ENCODE measurements at places on chromosomes 1 and 21.
A peak's percentile ranks its signal among the peaks of the same experiment; 100 is the strongest.

DNA sequence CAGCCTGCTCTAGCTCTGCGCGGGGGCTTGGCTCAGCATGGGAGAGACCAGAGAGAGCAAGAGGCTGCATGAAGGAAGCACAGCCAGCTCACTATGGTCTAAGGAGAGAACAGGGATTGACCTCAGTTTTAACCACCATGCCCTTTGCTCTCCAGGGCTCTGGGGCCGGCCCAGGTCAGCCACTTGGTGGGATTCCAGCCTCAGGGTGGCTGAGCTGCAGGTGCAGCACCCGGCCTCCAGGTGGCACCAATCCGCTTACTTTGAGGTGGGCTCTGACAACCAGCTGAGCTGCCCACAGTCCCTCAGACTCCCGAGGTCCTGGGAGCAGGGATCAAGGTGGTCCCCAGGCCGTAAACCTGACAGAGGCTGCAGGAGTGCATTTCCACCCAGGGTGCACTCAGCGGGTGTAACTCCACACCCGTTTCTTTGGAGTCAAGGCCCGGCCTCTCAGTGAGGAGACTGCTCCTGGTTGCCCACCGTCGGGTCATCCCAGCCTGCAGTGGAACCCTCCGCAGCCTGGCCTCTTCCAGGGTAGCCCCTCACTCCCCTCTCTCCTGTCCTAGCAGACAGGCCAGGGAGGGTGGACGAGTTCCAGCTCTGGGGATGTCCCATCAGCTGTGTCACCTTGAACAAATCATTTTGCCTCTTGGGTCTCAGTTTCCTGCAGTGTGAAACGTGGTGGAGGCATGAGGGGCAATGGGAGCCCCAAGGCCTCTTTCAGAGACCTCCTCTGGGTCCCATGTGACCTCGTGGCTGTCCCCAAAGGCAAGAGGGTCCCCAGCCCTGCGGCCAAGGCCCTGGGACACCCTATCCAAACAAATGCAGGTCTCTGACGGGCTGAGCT lies 607 bp upstream of the LGR6 start:
- peak; percentile 18 for DNase-seq

DNA sequence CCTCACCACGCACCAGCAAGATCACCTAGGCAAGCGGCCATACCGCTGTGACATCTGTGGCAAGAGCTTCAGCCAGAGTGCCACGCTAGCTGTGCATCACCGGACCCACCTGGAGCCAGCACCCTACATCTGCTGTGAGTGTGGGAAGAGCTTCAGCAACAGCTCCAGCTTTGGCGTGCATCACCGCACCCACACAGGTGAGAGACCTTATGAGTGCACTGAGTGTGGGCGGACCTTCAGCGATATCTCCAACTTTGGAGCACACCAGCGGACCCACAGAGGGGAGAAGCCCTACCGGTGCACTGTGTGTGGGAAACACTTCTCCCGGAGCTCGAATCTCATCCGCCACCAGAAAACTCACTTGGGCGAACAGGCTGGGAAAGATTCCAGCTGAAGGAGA lies 5.0 kb downstream of the ZNF691 start:
- DNase-seq = no peak

GRCh38 chr1:65319141-65319540 lies 9.8 kb downstream of the DNAJC6 start:
- no peak for DNase-seq

DNA sequence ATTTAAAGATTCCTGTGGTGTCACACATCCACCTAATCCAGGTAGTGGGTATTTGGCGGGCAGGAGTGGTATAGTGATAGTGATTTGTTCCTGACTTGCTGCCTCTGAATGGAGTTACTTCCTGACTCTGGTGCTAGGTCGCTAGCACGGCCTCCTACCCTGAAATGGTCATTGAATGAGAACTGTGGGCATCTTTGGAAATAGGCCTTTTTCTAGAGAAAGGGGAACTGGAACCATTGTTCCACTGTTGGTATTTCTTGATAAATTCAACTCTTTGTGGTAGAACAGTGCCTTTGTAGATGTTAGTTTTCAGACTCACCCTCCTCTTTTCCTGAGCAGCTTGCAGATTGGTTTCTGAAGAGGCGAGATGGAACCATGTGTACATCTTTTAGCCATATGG lies 1.5 kb downstream of the QSOX1 start:
- DNase-seq = no peak

DNA sequence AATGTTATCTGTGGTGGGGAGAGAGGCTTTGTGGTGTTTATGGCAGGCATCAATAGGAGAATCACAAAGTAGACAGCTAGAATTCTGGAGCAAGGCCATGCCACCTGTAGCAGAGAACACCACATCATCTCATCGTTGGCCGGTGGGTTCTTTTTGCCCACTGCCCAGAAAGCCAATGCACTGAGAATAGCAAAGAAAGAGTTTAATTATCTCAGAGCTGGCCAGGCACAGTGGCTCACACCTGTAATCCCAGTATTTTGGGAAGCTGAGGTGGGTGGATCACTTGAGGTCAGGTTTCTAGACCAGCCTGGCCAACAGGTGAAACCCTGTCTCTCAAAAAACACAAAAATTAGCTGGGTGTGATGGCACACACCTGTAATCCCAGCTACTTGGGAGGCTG lies 99.2 kb upstream of the COG2 start:
- DNase-seq = no peak

GRCh38 chr1:208190784-208191183 lies 53.4 kb downstream of the PLXNA2 start:
- DNase-seq = no peak

DNA sequence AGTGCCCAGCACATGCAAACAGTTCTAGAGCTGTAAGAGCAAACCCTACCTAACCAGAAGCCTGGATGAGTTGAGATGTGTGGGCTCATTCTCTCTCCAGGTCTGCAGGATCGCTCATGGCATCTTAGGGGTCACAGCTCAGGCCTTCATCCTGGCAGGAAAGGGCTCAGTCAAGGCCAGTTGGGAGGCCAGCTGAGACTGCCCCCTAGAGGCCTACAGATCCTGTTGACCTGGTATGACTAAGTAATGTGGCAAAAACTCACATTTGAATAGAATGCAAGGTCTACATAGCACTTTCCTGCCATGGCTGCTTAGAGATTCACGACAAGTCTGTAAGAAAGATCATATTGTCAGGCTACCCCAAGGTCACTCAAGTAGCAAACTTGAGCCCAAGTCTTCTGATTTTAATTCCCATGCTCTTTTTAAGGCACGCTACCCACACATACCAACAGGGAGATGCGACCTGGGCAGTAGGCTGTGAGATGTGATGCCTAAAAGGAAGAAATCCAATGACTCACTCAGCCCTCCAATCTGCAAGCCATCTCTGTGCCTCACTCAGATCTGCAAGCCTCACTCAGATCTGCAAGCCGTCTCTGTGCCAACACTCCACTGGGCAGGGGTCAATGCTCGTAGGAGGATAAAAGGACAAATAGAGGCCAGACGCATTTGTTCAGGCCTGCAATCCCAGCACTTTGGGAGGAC lies 5.1 kb upstream of the CAPN8 start:
- no peak for DNase-seq

DNA sequence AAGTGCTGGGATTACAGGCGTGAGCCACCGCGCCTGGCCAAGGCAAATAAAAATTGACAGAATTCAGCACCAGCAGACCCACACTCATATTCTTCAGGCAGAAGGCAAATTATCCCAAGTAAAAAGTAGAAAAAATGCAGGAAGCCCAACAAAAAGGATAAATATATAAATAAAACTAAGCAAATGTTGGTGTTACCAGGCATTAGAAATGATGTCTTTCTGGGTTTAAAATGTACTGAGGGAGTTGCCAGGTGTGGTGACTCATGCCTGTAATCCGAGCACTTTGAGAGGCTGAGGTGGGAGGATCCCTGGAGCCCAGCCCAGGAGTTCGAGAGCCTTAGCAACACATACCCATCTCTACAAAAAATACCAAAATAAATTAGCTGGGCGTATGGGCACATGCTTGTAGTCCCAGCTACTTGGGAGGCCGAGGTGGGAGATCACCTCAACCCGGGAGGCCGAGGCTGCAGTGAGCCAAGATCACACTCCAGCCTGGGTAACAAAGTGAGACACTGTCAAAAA lies 6.3 kb downstream of the INTS11 start:
- DNase-seq = no peak

GRCh38 chr1:205805082-205805711 lies 7.8 kb downstream of the SLC41A1 start:
- DNase-seq = peak; percentile 47

GRCh38 chr21:23478381-23478780 lies 2128.9 kb downstream of the MRPL39 start:
- DNase-seq = no peak

- DNase-seq = no peak
Measured at GRCh38 chr1:227883073-227883520, 64.6 kb downstream of the WNT9A start.

GRCh38 chr1:87186346-87186745 lies 142.3 kb upstream of the LMO4 start:
- no peak for DNase-seq

GRCh38 chr1:203547147-203547546 lies 53.2 kb downstream of the OPTC start:
- DNase-seq = no peak

DNA sequence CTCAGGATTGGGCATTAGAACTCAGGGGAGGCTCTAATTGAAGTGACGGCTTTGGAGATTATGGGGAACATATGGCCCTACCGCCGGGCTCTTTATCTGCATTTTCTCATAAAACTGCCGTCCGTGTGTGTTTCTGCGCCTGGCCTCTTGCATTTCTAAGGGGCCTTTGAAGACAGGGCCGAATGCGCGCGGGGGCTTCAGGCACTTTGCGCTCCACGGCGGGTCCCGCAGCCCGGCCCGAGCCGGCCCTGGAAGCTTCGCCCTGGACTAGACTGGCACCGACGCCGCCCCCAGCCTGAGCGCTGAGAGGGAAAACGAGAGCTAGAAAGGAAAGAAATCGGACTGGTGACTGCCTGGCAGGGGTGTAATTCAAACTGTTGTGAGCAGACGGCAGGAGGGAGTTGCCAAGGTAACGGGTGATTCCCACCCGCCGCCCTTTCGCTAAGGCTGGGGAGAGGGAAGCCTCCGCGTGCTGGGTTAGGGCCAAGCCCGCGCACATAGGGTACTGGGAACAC lies 120.7 kb downstream of the LMX1A start:
- DNase-seq = no peak

DNA sequence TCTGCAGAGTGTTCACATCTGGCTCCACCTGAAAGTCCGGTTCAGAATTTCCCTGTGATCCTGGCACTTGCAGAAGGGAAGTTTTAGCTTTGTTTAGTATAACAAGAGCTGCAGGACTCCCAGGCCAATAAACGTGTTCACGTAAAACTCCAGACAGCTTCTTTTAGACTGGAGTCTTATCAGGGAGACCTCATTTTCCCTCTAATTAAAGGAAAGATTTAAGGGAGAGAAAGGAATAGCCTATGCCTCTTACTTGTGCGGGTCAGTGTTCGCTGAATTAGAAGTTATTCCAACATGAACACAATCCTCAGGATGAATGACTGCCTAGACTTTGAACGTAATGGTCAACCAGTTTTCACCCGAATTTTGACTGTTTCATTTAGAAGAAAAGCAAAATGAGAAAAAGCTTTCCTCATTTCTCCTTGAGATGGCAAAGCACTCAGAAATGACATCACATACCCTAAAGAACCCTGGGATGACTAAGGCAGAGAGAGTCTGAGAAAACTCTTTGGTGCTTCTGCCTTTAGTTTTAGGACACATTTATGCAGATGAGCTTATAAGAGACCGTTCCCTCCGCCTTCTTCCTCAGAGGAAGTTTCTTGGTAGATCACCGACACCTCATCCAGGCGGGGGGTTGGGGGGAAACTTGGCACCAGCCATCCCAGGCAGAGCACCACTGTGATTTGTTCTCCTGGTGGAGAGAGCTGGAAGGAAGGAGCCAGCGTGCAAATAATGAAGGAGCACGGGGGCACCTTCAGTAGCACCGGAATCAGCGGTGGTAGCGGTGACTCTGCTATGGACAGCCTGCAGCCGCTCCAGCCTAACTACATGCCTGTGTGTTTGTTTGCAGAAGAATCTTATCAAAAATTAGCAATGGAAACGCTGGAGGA lies 202.1 kb upstream of the SGIP1 start:
- DNase-seq = no peak

DNA sequence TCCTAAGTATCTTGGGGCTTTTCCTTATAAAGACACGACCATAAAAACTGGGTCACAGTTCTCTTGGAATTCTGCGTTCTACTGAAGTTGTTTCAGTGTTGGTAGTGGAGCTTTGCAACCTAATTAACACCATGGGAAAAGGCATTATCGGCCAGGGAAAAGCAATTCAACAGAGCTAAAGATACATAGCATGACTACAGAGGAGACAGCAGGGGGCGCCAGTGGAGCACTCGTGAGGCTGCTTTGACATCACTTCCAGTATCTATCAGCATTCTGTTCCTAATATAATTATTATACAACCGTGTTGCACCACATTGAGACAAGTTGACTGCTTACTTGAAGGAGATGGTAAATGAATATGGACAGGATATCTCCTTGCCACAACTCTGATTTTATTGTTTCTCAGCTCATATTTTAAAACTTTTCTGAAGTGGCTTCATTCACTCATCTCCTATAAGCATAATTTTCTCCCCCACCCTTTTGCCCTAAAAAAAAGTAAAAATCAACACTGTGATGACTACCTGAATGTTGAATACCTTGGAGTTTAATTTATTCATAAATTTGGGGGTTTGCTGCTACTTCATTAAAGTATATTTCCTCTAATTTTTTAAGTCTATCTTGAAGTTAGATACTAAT lies 39.4 kb downstream of the ZP4 start:
- DNase-seq = no peak

DNA sequence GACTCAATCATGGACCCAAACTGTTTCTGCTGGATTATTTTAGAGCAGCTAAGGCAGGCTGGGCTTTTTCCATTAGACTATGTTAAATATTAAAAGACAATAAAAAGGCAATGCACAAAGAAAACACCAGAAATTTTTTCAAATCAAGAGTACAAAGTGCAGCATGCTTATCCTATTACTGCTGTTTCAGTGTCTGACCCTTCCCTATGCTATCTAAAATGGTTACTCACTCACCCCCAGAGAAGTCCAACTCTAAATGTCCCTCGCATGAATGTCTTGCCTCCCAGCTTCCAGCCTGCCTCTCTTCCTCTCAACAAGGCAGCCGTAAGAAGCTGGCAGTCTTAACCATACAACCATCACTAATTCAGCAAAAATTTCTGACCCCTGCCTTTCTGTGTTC lies 108.7 kb upstream of the SYT6 start:
- no peak for DNase-seq

GRCh38 chr1:45012639-45013278 lies 705 bp downstream of the UROD start:
- DNase-seq = peak; percentile 30

GRCh38 chr1:35795295-35795694 lies 12.5 kb upstream of the AGO4 start:
- DNase-seq = no peak

GRCh38 chr1:218925777-218926176 lies 247.9 kb upstream of the LYPLAL1 start:
- no peak for DNase-seq

DNA sequence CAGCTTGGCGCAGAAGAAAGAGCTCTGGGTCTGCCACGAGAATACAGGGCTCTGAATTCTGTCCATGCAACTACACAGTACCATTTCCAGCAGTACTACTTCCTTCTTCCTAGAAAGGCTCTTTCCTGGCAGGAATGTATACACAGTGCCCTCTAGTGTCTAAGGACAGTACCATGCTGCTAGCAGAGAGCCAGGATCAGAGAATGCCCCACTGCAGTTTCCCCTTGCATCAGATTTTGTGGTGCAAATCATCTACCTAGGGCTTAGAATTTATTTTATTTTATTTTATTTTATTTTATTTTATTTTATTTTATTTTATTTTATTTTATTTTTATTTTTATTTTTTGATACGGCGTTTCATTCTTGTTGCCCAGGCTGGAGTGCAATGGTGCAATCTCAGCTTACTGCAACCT lies 50.8 kb downstream of the PAX7 start:
- no peak for DNase-seq

GRCh38 chr1:242187171-242187570 lies 188.3 kb upstream of the MAP1LC3C start:
- no peak for DNase-seq
